ENCODE measurements at places on chromosomes 4 and X.

DNA sequence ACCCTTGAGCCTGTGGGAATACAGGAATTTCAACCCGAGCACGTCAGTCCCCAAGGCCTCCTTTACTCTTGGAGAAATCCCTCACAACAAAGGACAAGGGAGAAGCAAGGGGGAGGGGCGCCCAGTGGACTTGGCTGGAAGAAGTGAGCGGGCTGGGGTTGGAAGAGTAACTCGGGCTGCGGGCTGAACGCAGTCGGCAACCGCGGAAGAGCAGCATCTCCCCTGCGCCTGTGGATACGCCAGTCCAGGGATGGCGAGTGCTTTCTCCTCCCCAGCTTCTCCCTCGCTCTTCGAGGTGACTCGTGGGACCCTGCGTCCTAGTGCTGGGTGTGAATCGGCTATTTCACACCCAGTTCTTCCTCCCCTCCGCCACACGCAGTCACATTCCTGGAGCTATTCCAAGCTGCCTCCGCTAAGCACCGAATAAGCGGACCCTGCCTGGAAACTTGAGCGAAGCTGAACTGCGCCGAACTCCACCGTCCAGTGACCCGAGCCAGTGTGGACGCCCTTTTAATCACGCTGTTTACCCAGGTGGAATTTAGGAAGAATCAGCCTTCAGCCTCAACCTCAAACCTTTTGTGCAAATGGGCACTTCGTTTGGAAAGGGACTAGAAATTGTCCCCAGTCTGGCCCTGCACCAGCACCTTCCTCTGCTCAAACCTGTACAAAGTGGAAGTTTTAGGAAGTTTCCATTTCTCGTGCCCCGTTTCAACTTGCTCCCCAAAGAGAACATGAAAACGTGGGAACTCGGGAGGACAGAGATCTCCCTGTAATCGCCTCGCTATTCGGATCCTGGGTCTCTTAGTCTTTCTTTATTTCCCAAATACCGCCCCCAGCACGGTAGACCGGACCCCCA is 64.3 kb upstream of the WDR17 start:
- DNase-seq = no peak

DNA sequence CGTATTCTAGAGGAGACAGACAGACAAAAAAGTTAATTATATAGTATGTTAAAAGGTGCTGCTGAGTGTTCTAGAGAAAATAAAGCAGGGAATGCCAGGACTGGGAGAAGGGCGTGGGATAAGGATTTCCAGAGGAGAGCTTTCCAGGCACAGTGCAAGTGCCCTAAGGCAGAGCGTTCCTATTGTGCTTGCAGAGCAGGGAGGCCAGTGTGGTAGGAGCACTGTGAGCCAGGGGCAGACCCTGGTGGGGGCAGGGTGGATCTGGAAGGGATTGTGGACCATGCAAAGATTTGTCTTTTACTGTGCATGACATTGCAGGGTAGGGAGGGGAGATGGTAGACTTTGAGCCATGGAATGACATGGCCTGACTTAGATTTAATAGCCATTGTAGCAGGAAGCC is 25.8 kb downstream of the EXOC1 start:
- DNase-seq = no peak

GRCh38 chr4:36394352-36394903 is 113.0 kb downstream of the DTHD1 start:
- DNase-seq = no peak

- DNase-seq = no peak
These were observed 1414.7 kb downstream of the C4orf33 start for GRCh38 chr4:130510661-130511060.

- no peak for DNase-seq
These were observed 17.4 kb downstream of the GABRA4 start for GRCh38 chr4:46975812-46976553.
